ENCODE measurements at places on chromosomes 11 and 22.

DNA sequence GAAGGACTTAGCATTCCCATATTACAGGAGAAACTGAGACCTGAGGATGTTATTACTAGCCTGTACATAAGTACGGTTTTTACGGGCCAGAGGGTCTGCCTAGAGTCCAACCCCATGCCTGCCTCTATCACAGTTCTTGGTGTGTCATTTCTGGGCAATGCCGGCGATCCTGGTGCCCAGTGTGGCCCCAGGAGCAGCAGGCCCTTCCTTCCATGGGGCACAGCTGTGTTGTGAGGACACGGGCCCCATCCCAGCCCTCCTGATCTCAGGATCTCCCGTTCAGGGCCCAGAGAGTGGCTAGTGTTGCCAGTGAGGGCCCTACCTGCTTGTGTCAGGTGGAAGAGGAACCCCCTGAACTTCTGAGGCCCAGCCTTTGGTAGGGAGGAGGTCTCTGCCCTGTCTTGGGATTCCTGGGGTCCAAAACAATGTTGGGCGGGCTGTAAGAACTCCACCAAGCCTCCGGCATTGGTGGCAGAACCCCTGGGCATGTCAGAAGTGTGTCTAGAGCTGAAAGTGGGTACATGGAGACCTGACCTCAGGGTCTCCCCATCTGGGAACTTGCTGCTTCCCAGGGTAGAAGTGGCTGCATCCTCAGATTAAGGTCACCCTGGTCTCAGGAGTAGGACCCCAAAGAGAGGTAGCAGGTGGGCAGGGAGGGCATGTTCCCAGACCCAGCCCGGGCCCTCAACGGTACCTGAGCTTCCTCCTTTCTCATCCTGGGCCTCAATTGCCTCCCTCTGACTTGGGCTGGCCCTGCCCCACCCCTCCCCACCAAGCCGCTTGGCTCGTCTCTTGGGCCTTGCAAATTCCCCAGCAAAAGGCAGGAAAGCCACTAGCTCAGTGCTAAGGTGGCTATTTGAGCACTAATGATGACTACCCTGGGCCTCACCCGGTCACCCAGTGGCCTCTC is 74.6 kb upstream of the KCNQ1OT1 start:
- no peak for DNase-seq

DNA sequence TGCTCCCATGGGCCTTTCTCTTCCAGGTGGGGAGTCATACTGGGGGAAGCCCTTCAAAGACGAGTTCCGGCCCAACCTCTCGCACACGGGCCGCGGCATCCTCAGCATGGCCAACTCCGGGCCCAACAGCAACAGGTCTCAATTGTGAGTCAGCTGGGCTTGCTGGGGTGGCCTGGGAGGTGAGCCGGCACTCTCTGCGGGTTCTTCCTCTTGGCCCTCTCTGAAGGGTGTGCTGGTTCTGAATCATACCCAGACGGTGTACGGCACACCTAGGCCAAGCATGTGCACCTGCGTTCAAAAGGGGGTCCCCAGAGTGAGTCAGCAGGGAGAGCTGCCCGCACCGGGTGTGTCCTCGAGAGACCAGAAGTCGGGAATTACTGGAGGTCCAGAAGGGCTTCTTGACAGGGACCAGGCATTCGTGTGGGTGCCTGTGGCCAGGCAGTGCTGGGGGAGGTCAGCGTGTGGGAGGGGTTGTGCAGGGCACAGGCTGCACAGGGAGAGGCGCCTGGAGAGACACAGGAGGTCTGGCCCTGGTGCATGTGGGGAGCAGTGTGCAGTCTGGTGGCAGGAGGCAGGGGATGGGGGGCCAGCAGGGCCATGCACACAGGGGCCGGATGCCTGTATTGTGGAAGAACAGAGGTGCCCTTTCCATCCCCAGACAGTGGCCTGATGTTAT is 23.0 kb downstream of the PPIL2 start:
- DNase-seq, result no peak

GRCh38 chr11:1717745-1718144 is 20.8 kb downstream of the KRTAP5-6 start:
- no peak for DNase-seq

DNA sequence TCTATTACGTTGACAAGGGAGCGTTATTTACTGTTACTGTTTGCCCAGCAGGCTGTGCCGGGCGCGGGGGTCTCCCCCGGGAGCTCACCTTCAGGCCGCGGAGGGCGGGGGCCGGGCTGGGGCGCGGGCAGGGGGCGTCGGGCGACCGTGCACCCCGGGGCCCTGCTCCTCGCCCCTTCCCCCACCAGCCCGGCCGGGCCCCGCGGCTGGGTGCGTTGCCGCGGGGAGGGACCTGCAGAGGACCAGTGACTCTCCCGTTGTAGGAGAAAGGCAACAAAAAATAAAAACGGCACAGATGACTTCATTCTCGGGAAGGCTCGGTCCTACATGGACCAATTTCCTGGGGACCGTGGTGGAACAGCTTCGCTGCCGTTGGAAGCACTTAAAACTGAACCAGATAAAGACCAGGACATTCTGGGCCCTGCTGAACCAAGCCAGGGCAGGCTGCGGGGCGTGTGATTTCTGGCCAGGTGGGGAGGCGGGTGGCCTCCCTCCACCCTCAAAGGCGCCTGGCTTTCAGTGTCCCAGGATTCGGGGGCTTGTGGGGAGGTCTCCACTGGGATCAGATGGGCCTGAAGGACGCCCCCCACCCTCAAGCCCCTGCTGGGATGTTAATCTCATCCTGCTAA is 57.4 kb downstream of the IGLL1 start:
- no peak for DNase-seq

DNA sequence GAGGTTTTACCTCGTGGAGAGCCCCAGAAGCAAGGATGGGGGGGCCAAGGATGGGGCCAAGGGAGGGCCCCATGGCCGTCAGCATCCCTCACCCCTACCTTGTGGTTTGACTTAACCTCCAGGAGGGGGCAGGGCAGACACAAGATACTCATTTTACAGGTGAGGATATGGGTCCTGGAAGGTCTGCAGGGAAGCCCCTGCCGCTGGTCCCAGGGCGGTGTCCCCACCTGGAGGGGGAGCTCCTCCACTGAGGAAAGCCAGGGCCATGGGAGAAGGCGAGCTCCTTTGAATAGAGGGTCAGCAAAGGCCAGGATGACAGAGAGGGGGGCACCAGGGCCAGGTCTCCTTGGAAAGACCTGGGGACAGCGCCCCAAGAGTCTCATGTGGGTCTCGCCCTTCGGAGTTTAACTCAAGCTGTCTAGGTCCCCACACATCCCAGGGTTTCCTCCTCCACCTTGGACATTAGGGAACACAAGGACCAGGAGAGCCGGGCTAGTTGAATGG is 5.9 kb upstream of the ADORA2A start:
- DNase-seq, result no peak

GRCh38 chr11:17478070-17478469 is 1.4 kb upstream of the ABCC8 start:
- no peak for DNase-seq

DNA sequence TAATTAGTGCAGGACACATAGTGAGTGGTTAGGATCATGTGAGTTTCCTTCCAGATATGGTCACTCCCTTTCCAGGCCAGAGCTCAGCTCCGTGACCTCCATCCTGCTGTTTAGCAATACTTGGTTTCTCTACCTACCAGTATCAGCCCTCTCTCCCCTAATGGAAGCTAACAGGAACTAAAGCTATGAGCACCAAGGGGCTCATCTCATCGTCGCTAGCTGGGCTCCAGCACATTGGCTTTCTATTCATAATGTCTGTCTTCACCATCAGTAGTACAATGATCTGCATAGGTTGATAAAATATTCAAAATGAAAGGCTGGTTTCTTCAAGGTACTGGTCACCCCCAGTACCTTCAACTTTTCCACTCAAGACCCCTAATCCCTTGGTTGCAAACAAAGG is 2.4 kb upstream of the GALNT18 start:
- DNase-seq, result no peak

- no peak for DNase-seq
Observed at GRCh38 chr11:128304666-128305485, 282.5 kb downstream of the ETS1 start.

GRCh38 chr11:2927851-2928604 is 1.2 kb downstream of the PHLDA2 start:
- no peak for DNase-seq

GRCh38 chr11:14764579-14765527 is 121.2 kb downstream of the PDE3B start:
- DNase-seq, result no peak

DNA sequence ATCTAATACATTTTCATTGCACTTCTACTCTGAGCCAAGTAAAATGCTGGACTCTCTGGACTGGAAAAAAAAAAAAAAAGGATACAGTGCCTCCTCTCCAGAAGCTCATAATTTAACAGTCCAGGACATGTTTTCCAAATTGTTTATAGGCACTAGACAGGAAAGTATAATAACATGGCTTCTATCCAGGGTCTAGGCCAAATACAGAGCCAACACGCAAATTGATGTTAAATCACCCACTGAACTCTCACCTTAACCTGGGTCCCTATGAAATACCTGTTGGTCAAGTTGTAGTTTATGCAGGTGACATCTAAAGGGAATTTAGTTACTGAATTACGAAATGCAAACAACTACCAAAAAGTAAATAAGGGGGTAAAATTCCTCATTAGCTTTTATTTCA is 428.7 kb upstream of the LUZP2 start:
- no peak for DNase-seq

DNA sequence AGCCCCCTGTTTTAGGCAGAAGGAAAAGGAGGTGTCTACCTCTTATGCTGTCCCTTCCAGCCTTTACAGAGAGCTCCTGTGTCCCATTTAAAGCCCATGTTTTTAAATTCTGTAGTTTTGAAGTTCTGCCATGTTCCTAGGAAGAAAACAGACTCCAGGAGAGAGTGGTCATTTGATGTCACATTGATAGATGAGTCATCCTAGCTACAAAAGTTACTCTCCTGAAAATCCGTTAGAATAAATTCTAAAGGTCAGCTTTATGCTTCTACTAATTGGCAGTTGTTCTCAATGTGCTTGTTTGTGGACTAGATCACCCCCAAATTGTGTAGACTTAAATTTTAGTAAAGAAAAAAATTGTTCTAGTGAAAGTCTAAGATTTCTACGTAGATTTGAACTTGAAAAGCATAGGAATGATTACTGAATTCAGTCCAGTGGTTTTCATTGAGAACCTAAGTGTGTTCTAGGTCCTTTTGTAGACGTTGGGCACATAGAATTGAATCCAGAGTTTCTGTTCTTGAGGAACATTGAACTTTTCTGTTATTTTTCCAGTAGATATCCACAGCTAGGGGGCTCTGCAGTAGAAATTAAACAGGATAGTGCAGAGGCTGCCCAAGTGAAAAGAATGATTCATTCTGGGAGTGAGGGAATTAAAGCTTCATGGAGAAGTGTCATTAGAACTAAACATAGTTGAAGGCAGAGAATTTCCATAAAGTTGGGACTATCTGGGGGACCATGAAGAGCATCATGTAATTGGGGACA is 140.6 kb upstream of the RASSF10 start:
- DNase-seq, result no peak

DNA sequence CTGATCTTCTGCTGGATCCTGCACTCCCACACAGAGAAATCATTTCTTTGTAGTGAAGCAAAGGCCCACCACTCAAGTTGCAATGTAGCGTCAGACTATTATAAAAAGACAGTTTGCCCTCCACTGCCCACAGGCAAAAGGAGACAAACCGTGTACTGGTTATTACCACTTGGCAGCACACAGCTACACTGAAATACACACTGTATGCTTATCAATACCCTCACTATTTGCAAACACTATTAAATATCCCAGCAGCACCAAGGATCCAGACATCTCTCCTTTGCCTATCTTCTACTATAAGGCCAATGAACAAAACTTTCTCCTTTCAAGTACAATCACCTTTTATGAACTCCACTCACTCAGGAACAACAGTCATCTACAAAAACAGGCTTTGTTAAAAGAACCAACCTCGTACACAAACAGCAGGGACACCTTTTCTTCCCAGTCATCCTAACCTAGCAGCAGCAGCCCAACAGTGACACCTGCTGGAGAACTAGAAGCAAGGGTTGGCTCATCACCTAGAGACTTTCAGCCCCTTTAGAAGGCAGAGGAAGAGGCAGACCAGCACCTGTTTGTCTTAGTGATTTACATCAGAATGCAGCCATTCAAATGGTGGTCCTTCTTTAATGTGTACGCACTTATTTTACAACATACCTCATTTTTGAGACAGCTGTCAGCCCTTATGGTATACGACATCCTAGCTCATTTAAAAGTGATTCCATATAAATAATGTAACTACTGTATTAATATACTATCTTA is 56.1 kb downstream of the AMBRA1 start:
- peak; percentile 11 for DNase-seq

GRCh38 chr11:9535189-9535781 is 38.2 kb upstream of the WEE1 start:
- DNase-seq, result peak; percentile 80

DNA sequence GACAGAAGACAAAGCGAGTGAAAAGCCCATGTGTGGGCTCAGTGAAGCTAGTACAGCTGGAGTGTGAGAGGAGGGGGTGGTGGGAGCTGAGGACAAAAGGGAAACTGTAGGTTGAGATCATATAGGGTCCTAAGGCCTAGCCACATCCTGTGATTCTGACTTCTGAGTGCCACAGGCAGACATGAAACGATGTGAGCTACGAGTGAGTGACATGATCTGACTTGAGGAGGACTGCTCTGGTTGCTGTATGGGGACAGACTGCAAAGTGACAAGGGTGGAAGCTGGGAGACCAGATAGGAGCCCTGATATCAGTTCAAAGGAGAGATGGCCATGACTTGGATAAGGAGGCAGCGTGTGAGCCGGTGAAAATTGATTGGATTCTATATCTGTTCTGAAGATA is 85.4 kb downstream of the MICAL2 start:
- no peak for DNase-seq

GRCh38 chr11:62644220-62644619 is 2.2 kb downstream of the GANAB start:
- no peak for DNase-seq

DNA sequence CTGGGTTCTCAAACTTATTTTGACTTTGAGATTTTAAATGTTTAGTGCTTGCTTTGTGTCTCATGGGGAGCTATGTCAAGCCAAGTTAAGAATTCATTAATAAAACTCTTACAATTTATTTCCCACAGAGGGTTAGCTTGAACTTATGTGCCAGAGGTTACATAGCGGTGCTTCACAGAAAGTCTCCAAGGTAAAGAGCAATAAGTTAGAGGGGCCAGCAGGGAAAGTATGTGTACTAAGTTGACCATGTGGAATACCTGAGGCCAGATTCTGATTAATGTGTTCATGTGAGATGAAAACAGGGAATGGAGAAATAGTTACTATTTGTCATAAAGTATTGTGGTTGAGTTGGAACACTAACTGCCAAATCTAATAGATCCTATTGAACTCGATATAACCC is 149.3 kb downstream of the TMEM135 start:
- no peak for DNase-seq

- DNase-seq, result no peak
Observed at GRCh38 chr22:33350491-33350890, 292.3 kb upstream of the SYN3 start.

- no peak for DNase-seq
Observed at GRCh38 chr11:80559942-80560341, 1119.1 kb upstream of the TENM4 start.

- peak; percentile 97 for DNase-seq
Observed at GRCh38 chr11:64240435-64241240, at the start of gene FKBP2. Gene FKBP2, plus strand, starts transcription at chr11:64241095. Its CDS starts 1,293 bp downstream, at chr11:64242388.

Data from stimulated activated CD8-positive, alpha-beta memory T cell treated with anti-CD3 and anti-CD28 coated beads, Interleukin-4, amount 100 ng/mL, for 4 hours (primary cell).